ENCODE measurements at places on chromosomes 2 and 18.
A peak's percentile ranks its signal among the peaks of the same experiment; 100 is the strongest.

GRCh38 chr2:159265171-159265576, 21.3 kb downstream of the WDSUB1 start:
- no peak for DNase-seq

DNA sequence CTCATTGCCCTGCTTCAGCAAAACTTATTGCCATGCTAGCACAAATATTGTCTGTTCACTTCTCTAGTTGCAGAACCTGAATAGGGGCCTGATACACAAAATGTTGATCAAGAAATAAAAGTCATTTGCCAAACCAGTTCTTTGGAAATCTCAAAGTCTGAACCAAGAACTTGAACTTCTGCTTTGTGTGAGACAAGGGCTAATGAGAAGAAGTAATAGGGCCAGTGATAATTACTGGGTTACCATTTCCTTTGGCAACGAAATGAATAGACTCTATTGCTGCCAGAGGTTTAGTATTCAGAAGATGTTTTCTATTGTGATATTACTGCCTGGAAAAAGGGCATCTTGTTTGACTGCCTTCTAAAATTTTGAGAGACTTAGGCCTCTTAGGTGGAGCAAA, 35.0 kb downstream of the TMEFF2 start:
- DNase-seq, result no peak

DNA sequence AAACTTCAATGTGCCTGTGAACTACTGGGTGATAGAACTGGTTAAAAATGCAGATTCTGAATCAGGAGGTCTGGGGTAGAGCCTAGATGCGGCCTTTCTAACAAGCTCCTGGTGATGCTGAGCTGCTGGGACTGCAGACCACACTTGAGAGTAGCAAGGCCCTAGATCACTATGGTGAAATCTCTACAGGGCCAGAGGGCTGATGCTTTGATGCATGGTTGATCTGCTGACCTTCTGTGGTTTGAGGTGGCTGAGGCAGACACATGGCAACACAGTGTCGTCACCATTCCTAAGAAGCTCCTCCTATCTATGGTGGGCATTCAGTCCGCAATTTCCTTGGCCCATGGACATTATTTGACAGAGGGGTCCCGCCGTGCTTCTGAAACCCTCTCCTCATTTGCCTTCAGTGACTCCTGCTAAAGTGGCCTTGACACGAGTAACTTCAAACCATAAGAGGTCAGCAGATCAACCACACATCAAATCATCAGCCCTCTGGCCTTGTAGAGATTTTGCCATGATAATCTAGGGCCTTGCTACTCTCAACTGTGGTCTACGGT, 19.8 kb downstream of the CCDC68 start:
- DNase-seq, result no peak

- DNase-seq, result no peak
These were observed 29.0 kb upstream of the DOK6 start for GRCh38 chr18:69371729-69372128.

- DNase-seq, result no peak
These were observed 20.0 kb upstream of the NFE2L2 start for GRCh38 chr2:177284531-177284930.

DNA sequence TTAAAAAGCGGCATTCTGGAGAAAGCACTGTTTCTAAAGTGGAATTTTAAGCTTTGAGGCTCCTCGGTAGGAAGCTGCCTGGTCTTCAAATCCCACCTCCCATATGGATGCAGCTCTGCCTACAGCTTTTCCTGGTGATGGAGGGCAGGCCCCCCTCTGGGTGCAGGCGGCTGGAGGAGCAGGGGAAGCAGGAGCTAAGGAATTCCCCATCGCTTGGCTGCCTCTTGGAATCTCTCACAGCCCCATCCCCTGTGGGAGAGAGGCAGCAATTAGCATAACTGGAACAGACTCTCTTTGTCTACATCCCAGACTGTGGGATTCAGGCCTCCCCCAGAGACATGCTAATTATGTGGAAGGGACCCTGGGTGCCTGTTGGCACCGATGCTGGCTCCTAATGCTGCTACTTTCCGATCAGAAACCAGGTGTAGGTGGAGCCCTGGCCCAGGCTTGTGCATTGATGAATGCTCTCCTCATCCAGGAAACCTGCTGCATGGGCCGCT, 51.3 kb downstream of the LIPG start:
- no peak for DNase-seq

GRCh38 chr2:228864131-228864530, 407.0 kb downstream of the PID1 start:
- DNase-seq, result no peak

DNA sequence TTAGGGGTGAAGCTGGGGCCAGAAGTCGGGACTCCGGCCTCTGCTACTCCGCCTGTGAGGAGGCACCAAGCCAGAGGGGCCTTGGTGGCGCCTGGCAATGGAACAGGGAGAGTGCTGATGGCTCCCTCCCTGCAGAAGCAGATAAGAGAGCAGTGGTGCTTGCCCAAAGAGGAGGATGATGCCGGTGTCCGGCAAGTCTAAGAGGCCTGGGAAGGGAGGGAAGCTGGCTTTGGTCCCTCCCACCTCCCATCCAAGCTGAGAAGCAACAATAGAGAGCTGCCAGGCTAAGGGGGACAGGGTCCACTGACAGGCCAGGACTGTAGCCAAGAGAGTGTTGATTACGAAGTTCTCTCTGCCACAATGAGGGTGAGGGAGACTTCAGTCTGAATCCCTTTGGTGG, 479.5 kb downstream of the TNS1 start:
- DNase-seq, result no peak

- peak; percentile 28 for DNase-seq
These were observed 93.8 kb downstream of the ROCK2 start for GRCh38 chr2:11250400-11251196.

- DNase-seq, result no peak
These were observed 63.0 kb upstream of the CCBE1 start for GRCh38 chr18:59760212-59760611.

- no peak for DNase-seq
These were observed 156.1 kb upstream of the ID2 start for GRCh38 chr2:8525582-8526402.

GRCh38 chr2:42493468-42494354, at the start of gene KCNG3:
TSS of gene KCNG3 (minus strand) at chr2:42493982. CDS start at chr2:42493501, 481 bp downstream.
- no peak for DNase-seq

DNA sequence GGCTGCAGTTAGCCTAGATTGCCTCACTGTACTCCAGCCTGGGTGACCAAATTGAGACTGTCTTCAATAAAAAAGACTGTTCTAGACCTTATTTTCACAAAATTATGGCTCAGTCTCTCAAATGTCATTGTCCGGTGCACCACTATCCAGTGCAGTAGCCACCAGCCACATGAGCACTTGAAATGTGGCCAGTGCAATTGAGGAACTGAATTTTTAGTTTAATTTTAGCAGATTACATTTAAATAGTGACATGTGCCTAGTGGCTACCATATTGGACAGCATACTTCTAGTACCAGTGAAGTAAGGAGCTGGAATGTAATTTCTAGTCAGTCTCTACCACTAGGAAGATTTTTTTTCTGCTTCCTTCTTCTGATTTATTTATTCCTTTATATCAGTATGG, 39.4 kb downstream of the KCMF1 start:
- DNase-seq, result no peak

DNA sequence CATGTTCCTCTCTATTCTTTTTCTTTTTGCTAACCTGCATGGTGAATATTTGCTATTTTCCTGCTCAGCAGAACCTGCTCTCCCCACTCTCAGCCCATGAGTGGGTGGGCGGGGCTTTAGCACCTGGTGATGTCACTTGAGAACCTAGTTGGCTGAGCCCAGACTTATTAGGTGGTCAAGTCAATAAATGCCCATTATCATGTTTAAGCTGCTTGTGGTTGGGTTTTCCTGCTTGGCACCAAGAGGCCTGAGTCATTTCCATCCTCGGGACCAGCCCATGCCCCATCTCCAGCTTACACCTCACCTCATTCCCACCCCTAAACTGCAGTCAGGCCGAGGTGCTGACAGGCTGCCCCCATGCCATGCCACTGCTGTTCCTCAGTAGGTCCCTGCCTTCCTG, 226.6 kb downstream of the ANKRD30B start:
- DNase-seq, result no peak

GRCh38 chr2:57475391-57475790, 571.2 kb upstream of the VRK2 start:
- no peak for DNase-seq

- no peak for DNase-seq
These were observed 117.1 kb upstream of the MGAT5 start for GRCh38 chr2:134136731-134137130.

DNA sequence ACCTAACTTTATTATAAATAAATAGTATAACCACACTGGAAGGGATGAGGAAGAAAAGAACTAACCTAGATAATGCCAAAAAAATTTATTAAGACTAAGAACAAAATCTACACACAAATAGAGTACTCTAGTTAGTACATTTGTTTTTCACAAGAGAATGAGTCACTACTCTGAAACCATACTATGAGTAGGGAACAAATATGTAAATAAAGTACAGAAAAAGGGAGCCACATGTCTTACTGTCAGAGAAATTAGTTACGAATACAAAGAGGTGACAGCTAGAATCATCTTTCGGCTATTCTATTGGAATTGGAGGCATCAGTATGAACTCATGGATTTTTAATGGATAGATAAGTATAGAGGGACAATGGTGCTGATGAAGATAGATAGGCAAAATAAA, 150.5 kb downstream of the COPS8 start:
- no peak for DNase-seq

- peak; percentile 57 for DNase-seq
These were observed 45.2 kb downstream of the ACVR1 start for GRCh38 chr2:157830696-157831570.

DNA sequence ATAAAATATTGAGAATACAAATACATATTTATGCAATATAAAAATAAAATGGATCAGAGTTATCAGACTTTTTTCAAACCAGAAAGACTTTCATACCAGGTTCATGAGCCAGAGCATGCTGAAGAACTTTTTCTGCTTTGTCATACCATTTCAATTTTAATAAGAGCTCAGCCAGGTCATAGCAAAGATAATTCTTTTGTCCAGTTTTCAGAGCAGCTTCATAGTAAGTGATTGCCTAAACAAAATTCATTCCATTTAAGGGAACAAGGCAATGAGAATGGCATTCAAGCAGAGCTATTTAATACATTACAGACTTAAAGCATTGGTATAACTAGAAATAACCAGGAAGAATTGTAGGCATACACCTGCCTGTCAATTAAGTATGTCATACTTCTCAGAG, 42.3 kb downstream of the TTC21B start:
- no peak for DNase-seq

GRCh38 chr2:9720352-9721093, 89.7 kb upstream of the YWHAQ start:
- no peak for DNase-seq

GRCh38 chr18:10560452-10561045, 34.7 kb downstream of the NAPG start:
- peak; percentile 22 for DNase-seq

DNA sequence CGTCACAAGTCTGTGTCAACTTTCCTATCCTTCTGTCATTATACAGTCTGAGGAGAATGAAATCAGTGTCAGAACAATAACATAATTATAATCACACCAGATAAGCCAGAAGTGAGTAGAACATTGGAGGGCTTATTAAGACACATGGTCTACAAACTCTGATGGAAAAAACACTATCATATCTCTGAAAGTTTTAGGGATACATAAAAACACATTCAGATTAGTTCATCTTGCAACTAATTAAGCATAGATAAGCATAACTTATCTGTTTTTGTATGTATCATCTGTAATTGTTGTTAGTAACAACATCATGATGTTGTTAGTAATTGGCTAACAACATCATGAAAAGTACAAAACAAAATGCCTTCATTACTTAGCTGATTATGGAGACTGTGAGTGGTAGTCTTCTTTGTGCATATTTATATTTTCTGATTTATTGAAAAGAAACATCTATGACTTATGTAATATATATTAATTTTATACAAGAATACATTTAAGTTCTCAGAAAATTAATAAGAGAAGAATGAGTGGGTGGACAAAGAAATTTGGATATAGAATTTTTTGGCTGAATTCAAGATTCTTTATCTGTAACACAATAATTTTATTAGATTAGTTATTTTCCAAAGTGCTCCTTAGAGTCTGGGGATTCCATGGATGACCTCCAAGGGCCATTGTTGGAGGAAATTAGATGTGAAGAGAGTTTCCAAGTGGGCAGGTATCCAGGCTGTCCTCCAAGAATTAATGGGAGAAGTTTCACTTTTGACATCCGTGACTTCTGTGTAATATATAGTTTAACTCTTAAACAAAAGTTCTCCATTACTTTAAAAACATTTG, 16.9 kb upstream of the CCDC102B start:
- DNase-seq, result no peak

DNA sequence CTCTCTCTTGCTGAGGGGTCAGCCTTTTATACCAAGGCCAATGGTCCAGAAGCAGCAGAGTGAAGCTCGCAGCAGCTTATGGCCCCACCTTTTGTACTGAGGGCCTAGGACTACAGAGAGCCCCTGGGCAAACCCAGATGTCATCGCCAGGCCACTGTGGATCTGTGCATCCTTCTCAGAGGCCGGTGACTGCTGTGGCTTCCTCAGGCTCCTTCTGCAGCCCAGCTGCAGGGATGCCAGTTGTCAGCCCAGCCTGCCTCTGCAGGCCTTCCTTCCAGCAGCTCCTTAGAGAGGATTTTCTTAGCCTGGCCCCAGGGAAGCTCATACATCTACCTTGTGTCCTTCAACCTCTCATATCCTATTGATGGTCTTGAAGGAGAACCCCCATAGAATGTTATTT, 6.5 kb upstream of the ACOXL start:
- DNase-seq, result no peak

- peak; percentile 42 for DNase-seq
These were observed 41.5 kb downstream of the SLC38A11 start for GRCh38 chr2:164913640-164914350.

DNA sequence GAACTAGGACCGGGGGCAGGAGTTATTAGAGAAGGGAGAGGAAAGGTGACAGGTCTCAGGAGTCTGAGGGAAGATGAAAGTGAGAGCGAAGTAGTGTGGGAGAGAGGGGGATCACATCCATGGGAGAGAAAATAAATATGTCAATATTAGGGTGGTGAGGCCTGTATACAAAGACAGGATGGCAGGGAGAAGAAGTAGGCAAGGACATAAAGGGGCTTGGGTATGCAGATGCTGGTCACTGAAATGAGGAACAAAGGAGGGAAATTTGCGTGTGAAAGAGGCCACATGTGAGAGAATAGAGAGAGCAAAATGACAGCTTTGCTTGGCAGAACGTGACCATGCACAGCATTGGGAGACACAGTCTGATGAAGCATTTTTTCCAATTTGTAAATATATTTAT, 13.6 kb downstream of the METAP1D start:
- DNase-seq, result no peak

- no peak for DNase-seq
These were observed 30.2 kb upstream of the MAPRE2 start for GRCh38 chr18:35010993-35011392.
